ENCODE measurements at places on chromosomes 4 and X.
A peak's percentile ranks its signal among the peaks of the same experiment; 100 is the strongest.

- H3K36me3 ChIP-seq, result no peaks in the 10 kb centered on the region
- H3K4me3 ChIP-seq, result no peak overlapping the region
- H3K27ac ChIP-seq, result no peak overlapping the region
- peak; percentile 39 for DNase-seq
- H3K27me3 ChIP-seq, result no peaks in the 10 kb centered on the region
Measured at GRCh38 chrX:103175944-103176753, 38.8 kb upstream of the BEX4 start.

GRCh38 chr4:144611850-144612249, 34.1 kb upstream of the HHIP start:
- DNase-seq, result no peak
- H3K27ac ChIP-seq, result no peak overlapping the region
- H3K4me1 ChIP-seq, result no peaks in the 10 kb centered on the region
- H3K4me3 ChIP-seq, result no peak overlapping the region
- no peaks in the 10 kb centered on the region for H3K27me3 ChIP-seq

DNA sequence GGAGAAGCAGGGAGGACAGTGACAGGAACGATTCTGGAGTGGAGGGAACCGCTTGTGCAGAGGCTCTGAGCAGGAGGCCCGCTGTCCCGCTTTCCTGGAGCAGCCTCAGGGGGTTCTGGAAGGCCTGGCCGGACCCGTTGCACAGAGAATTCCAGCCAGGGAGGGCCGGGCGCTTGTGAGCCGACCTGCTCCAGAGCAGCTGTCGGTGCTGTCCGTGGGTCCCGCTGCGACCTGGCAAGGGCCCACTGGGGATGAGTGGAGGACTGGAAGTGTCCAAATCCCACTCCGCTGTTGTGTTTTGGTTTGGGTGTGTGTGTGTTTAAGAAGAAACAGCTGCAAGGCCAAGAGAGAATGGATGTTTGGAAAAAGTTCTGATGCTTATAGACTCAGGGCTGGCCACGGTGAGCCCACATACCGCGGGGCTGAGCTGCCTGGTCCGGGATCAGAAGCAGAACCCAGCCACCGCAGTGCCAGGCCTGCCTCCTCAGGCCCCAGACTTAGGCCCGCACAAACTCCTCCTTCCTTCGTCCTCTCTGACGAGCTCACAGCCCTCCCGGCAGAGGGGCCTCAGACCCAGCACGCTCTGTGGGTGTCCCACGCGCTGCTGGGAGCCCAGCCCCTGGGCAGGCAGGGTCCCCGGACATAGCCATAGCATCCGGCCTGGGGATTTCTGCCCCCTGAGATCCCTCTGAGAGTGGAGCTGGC, 73.9 kb downstream of the HTRA3 start:
- H3K27ac ChIP-seq, result no peak overlapping the region
- no peaks in the 10 kb centered on the region for H3K4me1 ChIP-seq
- no peak for DNase-seq

DNA sequence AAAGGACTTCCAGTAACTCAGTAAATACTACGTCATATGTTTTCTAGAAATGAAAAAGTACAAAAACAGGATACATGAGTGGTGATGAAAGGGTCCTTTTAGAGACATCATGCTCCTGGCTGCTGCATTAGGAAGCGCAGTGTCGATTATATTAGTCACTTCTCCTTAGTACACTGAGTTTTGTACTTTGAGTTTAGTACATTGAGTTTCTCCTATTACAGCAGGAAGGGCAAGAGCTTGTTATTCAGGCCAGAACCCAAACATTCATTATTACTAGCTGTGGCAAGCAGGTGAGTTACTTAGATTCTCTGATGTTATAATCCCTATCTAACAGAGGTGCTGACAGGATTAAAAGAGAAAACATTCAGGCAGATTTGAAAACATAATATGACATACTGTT, 21.3 kb downstream of the RPGR start:
- no peak for DNase-seq
- no peak overlapping the region for H3K4me3 ChIP-seq
- H3K27ac ChIP-seq, result no peak overlapping the region
- H3K27me3 ChIP-seq, result no peaks in the 10 kb centered on the region
- no peaks in the 10 kb centered on the region for H3K4me1 ChIP-seq
- H3K36me3 ChIP-seq, result no peaks in the 10 kb centered on the region

DNA sequence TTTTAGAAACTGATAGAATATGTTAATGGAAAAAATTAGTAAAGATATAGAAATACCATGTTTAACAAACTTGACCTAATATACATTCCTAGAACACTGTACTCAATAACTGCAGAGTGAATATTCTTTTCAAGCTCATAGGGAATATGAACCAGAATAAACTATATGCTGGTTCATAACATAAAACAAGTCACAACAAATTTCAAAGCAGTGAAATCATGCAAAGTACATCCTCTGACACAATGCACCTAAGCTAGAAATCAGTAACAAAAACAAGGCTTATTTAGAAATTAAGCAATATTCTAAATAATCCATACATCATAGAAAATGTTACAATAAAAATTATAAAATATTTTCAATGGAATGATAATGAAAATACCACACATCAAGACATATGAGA, 9.2 kb upstream of the SEPSECS start:
- H3K27ac ChIP-seq, result no peak overlapping the region
- H3K27me3 ChIP-seq, result no peaks in the 10 kb centered on the region
- DNase-seq, result no peak

GRCh38 chr4:25805255-25805860, 57.4 kb downstream of the SEL1L3 start:
- H3K36me3 ChIP-seq, result no peaks in the 10 kb centered on the region
- H3K27me3 ChIP-seq, result no peaks in the 10 kb centered on the region
- DNase-seq, result no peak
- H3K27ac ChIP-seq, result no peak overlapping the region

GRCh38 chr4:145843148-145843547, 95.5 kb downstream of the ZNF827 start:
- no peak overlapping the region for H3K4me3 ChIP-seq
- DNase-seq, result no peak
- peaks cover 5% of the 10 kb centered on the region for H3K36me3 ChIP-seq
- no peak overlapping the region for H3K27ac ChIP-seq
- H3K4me1 ChIP-seq, result peaks cover 1% of the 10 kb centered on the region

DNA sequence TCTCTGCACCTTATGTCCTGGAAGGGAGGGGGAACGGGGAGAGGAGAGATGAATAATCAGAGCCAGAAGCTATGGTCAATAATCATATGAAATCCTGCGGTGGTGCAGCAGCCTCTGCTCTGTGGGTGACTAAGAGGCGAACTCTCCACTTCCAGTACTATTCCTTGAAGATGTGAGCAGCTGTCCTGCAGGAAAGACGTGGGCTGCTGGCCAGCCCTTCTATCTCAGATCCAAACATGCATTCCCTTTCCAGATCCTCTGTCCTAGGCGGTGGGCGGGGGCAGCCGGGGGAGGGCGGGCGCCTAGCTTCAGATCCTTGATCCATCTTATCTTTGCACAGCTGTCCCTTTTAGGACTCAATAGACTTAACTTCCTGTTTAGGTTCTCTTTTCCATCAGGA, 34.5 kb downstream of the SPINK2 start:
- H3K4me3 ChIP-seq, result no peak overlapping the region
- no peaks in the 10 kb centered on the region for H3K4me1 ChIP-seq
- H3K27me3 ChIP-seq, result peaks cover 3% of the 10 kb centered on the region

GRCh38 chrX:146055733-146056132, 238.1 kb downstream of the SLITRK2 start:
- H3K36me3 ChIP-seq, result no peaks in the 10 kb centered on the region
- no peak overlapping the region for H3K27ac ChIP-seq
- no peaks in the 10 kb centered on the region for H3K27me3 ChIP-seq
- no peak for DNase-seq

- no peaks in the 10 kb centered on the region for H3K36me3 ChIP-seq
- H3K4me1 ChIP-seq, result no peaks in the 10 kb centered on the region
- DNase-seq, result no peak
- no peaks in the 10 kb centered on the region for H3K27me3 ChIP-seq
- no peak overlapping the region for H3K27ac ChIP-seq
Measured at GRCh38 chr4:48162162-48162561, 28.1 kb upstream of the TXK start.

- no peak overlapping the region for H3K4me3 ChIP-seq
- no peak overlapping the region for H3K27ac ChIP-seq
- no peaks in the 10 kb centered on the region for H3K36me3 ChIP-seq
Measured at GRCh38 chr4:38366456-38366855, 297.5 kb upstream of the KLF3 start.

DNA sequence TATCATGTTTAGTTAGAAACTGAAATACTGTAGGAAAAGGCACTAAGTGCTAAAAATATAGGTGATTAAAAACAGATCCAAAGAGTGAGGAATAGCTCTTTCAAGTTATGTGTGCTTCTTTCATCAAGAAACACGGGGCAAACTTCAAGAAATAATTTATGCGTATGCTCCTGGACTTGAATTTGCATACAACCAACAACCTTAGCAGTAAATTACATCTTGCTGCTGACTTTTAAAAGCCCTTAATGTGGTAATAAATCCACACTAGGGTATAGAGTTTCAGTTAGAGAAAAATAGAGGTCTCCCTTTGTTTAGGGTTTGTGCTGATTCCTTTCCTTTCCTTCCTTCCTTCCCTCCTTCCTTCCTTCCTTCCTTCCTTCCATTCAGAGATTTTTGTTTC, 94.5 kb upstream of the GC start:
- no peak overlapping the region for H3K4me3 ChIP-seq
- H3K36me3 ChIP-seq, result no peaks in the 10 kb centered on the region
- H3K27me3 ChIP-seq, result no peaks in the 10 kb centered on the region
- H3K4me1 ChIP-seq, result no peaks in the 10 kb centered on the region
- no peak overlapping the region for H3K27ac ChIP-seq

DNA sequence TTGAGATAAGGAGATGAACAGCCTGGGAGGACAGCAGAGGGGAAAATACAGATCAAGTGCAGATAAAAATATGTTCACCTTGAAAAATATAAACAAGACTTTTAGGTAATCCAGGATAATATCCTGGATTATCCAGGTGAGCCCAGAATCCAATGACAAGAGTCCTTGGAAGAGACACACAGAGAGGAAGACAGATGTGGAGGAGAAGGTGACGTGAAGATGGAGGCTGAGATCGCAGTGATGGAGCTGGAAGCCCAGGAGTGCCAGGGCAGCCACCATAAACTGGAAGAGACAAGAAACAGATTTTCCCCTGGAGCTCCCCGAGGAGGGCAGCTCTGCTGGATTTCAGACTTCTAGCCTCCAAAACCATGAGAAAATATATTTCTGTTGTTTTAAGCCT, 230.7 kb downstream of the UNC5C start:
- no peak for DNase-seq
- H3K27me3 ChIP-seq, result no peaks in the 10 kb centered on the region
- H3K4me1 ChIP-seq, result peaks cover 18% of the 10 kb centered on the region
- H3K36me3 ChIP-seq, result no peaks in the 10 kb centered on the region
- no peak overlapping the region for H3K4me3 ChIP-seq
- no peak overlapping the region for H3K27ac ChIP-seq

GRCh38 chrX:133859860-133860259, 125.5 kb downstream of the GPC3 start:
- peaks cover 2% of the 10 kb centered on the region for H3K36me3 ChIP-seq
- no peaks in the 10 kb centered on the region for H3K27me3 ChIP-seq
- no peak overlapping the region for H3K27ac ChIP-seq
- no peaks in the 10 kb centered on the region for H3K4me1 ChIP-seq
- no peak overlapping the region for H3K4me3 ChIP-seq
- DNase-seq, result no peak

GRCh38 chr4:185872747-185873380, 60.9 kb upstream of the SORBS2 start:
- H3K4me1 ChIP-seq, result peaks cover 13% of the 10 kb centered on the region
- H3K27ac ChIP-seq, result no peak overlapping the region
- no peak for DNase-seq

DNA sequence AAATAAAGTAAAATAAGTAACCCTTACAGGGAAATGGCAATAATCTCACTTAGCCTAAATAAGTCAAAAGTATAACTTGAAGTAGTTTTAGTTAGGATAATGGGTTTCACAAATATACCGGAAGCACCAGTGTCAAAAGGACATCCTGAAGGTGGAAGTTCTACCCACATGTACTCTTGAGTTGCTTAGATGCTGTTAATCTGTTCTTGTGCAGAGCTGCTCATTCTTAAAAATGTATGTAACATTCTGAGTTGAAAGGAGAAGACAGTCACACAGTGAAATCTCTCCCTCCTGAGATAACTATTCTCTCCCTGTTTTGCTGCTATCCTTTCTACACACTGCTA, 11.2 kb upstream of the CCNG2 start:
- no peaks in the 10 kb centered on the region for H3K27me3 ChIP-seq
- no peaks in the 10 kb centered on the region for H3K4me1 ChIP-seq
- no peak overlapping the region for H3K4me3 ChIP-seq

DNA sequence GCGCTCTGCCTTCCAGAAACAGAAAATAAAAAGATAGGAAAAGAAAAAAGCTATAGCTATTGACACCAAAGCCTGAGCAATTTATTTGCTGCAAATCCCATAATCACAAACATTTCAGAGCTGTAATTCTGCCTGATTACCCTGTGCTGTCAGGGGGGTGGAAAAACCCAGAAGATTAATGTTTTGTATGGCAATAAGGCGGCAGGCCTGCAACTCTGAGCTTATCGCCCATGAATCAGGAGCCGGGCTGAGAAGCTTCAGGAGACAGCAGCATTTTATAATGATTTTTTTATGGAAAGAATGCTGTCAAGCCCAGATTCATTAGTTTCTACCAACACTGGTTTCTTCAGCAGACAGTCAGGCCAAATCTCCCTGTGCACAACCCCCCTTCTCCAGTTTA, 82.6 kb upstream of the TMEM164 start:
- H3K36me3 ChIP-seq, result no peaks in the 10 kb centered on the region
- no peak overlapping the region for H3K27ac ChIP-seq
- no peak overlapping the region for H3K4me3 ChIP-seq

GRCh38 chrX:13110433-13111324, 66.3 kb upstream of the FAM9C start:
- H3K4me1 ChIP-seq, result no peaks in the 10 kb centered on the region
- H3K27me3 ChIP-seq, result no peaks in the 10 kb centered on the region
- H3K27ac ChIP-seq, result no peak overlapping the region

DNA sequence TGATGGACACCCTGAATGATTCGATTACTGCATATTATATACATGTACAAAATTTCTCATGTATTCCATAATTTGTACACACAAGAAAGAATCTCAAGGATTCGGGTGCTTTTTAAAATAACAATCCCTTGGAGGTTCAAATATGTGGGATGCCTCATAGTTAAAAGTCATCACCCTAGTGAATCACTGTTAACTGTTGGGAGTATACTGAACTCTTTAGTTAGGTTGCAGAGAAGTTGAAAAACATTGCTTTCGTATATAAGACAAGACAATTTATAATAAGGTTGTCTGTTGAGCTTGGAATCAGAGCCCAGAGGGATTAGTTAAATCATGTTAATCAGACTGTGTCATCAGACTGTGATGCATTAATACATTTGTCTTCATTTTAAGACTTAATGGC, 15.6 kb downstream of the DCK start:
- peaks cover 2% of the 10 kb centered on the region for H3K4me1 ChIP-seq
- no peak overlapping the region for H3K27ac ChIP-seq
- H3K4me3 ChIP-seq, result no peak overlapping the region
- no peak for DNase-seq
- peaks cover 70% of the 10 kb centered on the region for H3K36me3 ChIP-seq
- no peaks in the 10 kb centered on the region for H3K27me3 ChIP-seq

- H3K4me3 ChIP-seq, result no peak overlapping the region
- no peaks in the 10 kb centered on the region for H3K27me3 ChIP-seq
- H3K4me1 ChIP-seq, result peaks cover 9% of the 10 kb centered on the region
- no peaks in the 10 kb centered on the region for H3K36me3 ChIP-seq
- no peak for DNase-seq
Measured at GRCh38 chr4:41476310-41476885, 61.6 kb upstream of the LIMCH1 start.

GRCh38 chr4:2304877-2305561, 43.1 kb upstream of the MXD4 start:
- H3K27ac ChIP-seq, result no peak overlapping the region
- DNase-seq, result no peak
- H3K4me1 ChIP-seq, result no peaks in the 10 kb centered on the region
- no peak overlapping the region for H3K4me3 ChIP-seq
